ENCODE measurements at places on chromosomes 3 and 15. TPM values are rescaled to one million over a fixed set of nuclear protein-coding genes. Genes with fewer than 3 reads are reported as not detected.

ACOX2 gene
- 20.5 TPM for total RNA-seq

TRAT1 gene
- not detected for total RNA-seq

CLDND1 gene
- total RNA-seq = 76.8 TPM

BOC gene
- 3.9 TPM for total RNA-seq

ACP3 gene
- total RNA-seq = 3.5 TPM

BCL6 gene
- 32.6 TPM for total RNA-seq

VIPR1 gene
- not detected for total RNA-seq

IQCF5 gene
- not detected for total RNA-seq

ACTRT3 gene
- 6.1 TPM for total RNA-seq

CHRD gene
- 4.8 TPM for total RNA-seq

EXD1 gene
- total RNA-seq = 0.17 TPM

ELL3 gene
- 10.1 TPM for total RNA-seq

TYRO3 gene
- total RNA-seq = 9.8 TPM

CLEC3B gene
- 56.3 TPM for total RNA-seq
